ENCODE measurements at places on chromosomes 13 and 19. TPM values are rescaled to one million over a fixed set of nuclear protein-coding genes. Genes with fewer than 3 reads are reported as not detected.

GRCh38 chr19:11164296-11164695, 8.7 kb upstream of the SPC24 start:
- DNase-seq: no peak

DNA sequence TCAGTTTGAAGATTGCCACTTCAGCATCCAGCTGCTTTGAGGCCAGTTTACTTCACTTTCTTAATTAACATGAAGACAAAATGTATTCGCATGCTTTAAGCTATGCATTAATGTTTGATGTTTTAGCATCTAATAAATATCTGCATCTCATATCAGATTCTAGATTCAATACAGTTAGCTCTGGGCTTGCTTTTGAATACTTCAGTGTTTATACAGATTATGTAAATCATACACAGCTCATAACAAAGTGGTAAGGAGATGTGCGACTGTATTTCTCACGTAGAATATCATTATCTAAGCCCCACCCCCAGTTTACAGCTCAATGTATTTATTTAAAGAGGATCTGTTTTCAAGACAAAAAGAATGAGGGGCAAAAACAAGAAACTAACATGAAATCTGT, 770.5 kb downstream of the PCDH9 start:
- no peak for DNase-seq

DNA sequence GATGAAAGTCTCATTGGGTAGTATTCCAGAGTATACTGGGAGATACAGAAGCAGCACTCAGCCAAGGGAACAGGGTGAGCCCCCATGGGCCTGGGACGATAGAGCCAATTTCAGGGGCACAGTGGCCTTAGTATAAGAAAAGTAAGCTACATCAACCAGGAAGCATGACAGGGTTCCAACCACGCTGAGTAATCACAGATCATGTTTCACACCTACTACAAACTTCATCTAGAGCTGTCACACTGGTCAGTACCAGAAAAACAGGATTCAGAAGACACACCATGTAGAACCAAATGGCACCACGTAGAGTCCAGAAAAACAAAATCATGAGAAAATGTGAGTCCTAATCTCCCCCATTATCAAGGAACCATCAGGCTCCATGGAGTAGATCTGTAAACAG, 1292.4 kb upstream of the MIR17HG start:
- no peak for DNase-seq

- no peak for DNase-seq
These were observed 850 bp downstream of the DYRK1B start for GRCh38 chr19:39833160-39833463.

- DNase-seq: peak; percentile 69
These were observed 285.8 kb downstream of the MYO16 start for GRCh38 chr13:108915095-108915633.

- DNase-seq: peak; percentile 25
These were observed 58.0 kb downstream of the ERCC5 start for GRCh38 chr13:102903659-102904407.

GRCh38 chr13:91406619-91407018, 8.2 kb downstream of the GPC5 start:
- peak; percentile 56 for DNase-seq

DNA sequence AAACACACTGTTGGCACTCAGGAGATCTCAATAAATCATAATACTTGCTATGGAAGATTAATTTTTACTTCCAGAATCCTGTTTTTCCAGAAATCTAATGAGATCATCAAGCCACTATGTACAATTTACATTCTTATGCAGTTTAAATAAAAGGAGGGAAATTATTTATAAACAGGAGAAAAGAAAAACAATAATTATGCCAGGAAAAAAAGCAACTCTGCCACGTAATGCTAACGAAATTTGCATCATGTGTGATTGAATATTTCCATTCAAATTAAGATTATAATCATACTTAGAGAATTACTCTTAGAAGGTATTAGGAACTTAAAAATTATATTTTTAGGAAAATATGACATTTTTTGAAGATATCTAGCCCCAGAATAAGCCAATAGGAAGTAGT, 13.0 kb downstream of the FAM124A start:
- no peak for DNase-seq

DNA sequence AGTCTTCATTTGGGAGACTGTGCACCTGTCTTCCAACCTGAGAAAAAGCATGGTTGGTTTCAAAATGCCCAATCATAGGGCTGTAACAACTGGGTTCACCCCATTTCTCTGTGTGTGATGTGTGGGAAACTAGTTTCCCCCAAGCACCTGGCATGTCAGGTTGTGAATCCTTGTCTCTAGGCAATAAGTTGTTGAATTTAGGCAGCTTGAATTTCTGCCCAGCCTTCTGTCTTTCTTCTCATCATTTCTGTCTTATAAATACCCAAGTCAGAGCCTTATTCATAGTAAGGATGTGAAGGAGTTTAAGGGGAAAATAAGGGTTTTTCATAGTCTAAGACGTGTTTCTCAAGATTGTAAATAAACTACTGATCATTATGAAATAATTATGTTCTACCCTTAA, 170.7 kb upstream of the RNF113B start:
- no peak for DNase-seq

GRCh38 chr19:46665072-46665471, 4.1 kb upstream of the DACT3 start:
- no peak for DNase-seq

The ZNF329 gene
- total RNA-seq: 10.3 TPM

The KLF2 gene
- 2.6 TPM for total RNA-seq

The ZNF208 gene
- 0.99 TPM for total RNA-seq

The ICAM5 gene
- not detected for total RNA-seq

The COL4A2 gene
- 775 TPM for total RNA-seq
